ENCODE measurements at places on chromosomes 5 and 9.

DNA sequence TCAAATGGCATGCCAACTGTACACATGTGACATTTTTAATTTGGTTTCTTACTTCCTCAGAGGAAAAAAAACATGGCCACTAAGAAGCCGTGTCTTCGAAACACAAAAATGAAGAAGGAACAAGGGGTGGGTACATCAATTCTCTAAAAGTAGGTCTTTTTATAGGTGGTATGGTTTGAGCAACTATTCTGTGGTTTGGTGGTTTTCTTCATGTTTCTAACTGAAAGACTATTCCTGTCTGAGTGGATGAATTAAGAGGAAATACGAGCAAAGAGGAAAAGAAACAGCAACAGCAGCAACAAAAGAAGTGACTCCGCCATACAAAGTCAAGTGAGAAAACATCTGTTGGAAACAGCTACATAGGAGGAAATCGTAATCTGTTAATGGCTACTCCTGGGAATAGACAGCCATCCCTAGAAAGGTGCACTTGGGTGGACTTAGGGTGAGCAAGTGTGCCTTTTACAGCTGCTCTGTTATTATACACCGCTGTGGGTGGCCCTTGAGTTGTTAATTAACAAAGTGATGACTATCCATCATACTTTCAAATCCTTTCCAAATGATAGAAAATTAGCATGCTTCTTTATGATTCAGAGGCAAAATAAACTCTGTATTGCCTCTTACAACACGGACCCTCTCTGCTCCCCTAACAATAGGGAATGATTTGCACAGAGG, 575.8 kb downstream of the TLE1 start:
- DNase-seq: no peak

DNA sequence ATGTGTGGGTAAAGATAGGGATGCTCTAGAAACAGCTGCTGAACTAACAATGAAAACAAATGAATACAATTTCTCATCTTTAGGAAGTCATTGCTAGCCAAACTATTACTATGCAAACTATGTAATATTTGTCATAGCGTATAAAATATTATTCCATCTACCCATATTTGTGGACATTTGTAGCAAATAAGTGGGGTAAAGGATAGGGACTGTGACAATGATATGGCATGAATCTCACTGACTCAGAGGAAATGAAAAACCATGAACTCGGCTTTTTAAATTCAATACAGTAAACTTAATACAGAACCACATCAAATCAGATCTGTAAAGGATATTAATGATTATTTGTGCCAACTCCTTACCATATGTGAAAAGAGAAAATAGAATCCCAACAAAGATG, 16.7 kb upstream of the TAS2R1 start:
- DNase-seq: no peak

- DNase-seq: no peak
These were observed 525 bp downstream of the KIF24 start for GRCh38 chr9:34328500-34328986.

DNA sequence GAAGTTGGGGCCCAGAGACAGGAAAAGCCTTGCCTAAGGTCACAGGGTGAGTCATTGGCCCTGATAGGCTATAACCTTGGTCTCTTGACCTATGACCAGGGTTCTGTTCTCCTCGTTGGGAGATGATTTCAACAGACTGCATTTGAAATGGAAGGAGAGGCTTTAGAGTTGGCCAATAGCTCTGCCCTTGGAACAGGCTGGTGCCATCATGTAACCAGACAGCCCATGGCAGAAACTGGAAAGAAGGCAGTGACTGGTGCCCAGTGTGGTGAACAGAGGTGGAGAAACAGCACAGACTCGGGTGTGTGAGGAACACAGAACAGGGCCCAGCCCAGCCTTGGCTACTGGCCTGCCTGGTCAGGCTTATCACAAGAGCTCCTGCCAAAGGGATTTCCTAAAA, 109.8 kb upstream of the SLC25A48 start:
- DNase-seq: no peak

DNA sequence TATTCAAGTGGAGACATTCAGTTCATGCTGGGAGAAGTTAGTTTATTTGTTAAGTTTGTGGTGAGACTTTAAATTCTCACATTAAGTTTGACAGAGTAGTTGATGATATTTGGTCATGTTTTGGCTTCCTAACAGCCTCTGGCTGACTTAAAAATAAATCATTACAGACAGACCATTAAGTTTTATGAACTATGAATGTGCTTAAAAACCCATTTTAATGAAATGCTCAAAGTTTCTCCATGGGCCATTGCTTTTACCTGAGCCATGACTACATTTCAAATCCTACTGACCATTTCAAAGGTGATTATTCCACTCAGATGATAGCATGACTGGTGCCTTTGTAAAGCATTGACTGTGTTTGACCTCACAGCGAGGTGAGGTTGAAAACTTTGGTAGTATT, 192.7 kb downstream of the LRRC70 start:
- DNase-seq: no peak

DNA sequence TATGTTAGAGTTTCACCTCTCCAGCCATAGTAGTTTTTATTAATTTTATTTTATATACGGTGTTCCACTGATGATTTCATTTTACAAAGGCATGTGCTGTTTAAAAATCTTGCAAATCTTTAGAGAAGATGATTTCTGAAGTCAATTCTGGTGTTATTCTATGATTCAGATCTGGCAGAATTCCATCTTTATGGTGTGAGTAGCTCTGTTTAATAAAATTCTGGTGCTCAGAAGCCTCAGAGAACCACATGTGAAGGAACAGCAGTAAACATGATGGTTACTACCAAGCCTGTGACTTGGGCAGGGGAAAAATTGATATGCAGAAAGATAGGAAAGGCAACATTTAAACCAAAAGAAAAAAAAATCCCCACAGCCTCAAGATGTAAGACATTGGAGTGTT, 299.7 kb downstream of the NPR3 start:
- no peak for DNase-seq

DNA sequence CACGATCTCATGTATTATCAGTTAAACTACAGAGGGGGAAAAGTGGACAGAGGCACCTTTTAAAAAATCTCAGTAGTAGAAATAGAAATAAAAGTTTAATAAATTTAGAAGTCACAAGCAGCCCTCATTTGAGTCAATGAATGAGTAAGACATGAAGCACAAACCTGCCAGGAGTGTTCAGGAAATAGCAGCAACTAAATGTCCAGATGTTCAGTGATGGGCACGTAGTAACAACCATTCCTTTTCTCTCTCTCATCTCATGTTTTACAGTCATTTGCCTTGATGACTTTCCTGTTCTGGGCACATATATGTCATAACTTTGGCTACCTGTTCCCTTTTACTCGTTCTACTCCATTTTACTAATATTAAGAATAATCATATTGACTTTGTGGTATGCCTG, 17.7 kb downstream of the ISOC1 start:
- no peak for DNase-seq

GRCh38 chr9:94697972-94698581, 28.4 kb upstream of the AOPEP start:
- DNase-seq: no peak

- DNase-seq: no peak
These were observed 76.6 kb upstream of the SHB start for GRCh38 chr9:38145526-38146053.

GRCh38 chr5:150525781-150526180, 17.9 kb downstream of the NDST1 start:
- DNase-seq: no peak

DNA sequence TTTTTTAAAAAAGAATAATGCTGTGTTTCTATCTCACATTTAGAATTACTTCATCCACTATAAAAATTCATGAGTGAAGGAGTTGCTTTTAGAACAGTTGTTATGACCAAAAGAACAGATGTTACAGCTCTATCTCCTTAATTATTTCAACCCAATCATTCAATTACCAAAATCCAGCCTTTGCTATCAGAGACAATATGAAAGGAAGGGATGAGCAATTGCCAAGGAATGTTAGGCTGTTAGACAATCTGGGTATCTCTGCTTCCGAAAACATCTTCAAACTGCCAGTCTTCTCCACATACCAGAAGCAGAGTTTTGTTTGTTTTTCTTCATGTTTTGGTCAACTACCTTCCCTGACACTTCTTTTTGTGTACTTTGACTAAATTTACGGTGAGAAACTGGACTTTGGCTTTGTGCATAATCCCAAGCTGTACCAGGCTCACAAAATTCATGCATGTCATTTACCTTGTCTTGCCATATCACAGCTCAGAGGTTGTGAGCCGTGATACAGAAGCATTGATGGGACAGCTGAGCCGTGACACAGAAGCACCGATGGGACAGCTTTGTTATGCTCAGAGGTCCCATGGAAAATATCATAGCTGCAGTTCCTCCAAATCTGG, 405.5 kb downstream of the KIF4B start:
- no peak for DNase-seq

GRCh38 chr9:123316053-123316718, 39.8 kb upstream of the CRB2 start:
- no peak for DNase-seq

- no peak for DNase-seq
These were observed 344.1 kb downstream of the BNC2 start for GRCh38 chr9:16526380-16526779.

GRCh38 chr9:126618190-126618584, 4.5 kb downstream of the LMX1B start:
- DNase-seq: no peak

GRCh38 chr9:126788634-126789349, 16.0 kb upstream of the ZBTB43 start:
- DNase-seq: no peak

DNA sequence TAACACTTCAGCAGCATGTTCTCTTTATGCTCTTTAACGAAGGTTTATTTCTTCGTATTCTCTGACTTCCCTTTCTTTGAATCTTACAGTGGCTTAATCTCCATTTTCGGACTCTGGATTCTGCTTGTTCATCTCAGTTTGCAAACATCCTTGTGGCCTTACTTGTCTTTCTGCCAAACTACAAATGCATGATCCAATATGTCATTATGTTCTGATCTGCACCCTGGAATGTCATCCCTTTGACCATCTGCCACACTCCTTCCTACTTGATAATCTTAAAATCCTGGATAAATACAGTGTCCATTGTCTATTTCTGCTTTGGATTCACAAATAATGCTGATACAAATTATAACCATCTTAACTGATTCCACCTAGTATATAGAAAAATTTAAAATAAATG, 499.2 kb downstream of the CDH18 start:
- no peak for DNase-seq

- DNase-seq: no peak
These were observed 2.7 kb downstream of the EEIG1 start for GRCh38 chr9:127977884-127978647.

GRCh38 chr5:2721385-2722138, 29.9 kb downstream of the IRX2 start:
- DNase-seq: no peak

- no peak for DNase-seq
These were observed 290.4 kb upstream of the TUT7 start for GRCh38 chr9:86644675-86645034.

GRCh38 chr9:133919253-133920115, 72.6 kb downstream of the VAV2 start:
- no peak for DNase-seq

DNA sequence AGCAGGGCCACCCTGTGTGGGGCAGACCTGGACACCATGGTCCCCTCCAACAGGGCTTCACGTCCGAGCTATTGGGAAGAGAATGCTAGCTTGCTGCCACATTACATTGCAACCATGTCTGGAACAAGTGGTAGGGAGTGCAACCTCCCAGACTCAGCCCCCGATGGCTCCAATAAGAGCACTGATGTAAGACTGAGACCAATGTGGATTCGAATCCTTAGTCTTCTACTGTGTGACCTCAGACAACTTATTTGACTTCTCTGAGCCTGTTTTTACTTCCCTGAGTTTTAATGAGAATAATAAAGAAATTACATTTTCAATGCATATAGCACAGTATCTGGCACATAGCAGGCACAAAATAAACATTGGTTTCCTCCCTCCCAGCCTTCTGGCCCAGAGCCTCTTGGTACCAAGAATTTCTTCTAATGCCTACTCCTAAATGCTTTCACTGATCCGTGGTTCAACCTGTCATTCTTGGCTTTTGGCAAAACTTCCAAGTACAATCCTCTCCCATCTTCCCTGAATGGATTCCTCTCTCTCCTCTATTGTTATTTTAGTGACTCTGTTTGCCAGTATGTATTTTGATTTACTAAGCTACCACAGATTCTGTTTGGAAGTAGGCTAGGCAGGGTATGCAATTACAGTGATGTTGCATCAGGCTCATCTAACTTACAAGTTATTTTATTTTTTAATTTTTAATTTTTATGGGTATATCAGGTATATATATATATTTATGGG, 34.6 kb upstream of the COL15A1 start:
- no peak for DNase-seq

- DNase-seq: no peak
These were observed 90.3 kb upstream of the FBXL17 start for GRCh38 chr5:108472237-108472636.

DNA sequence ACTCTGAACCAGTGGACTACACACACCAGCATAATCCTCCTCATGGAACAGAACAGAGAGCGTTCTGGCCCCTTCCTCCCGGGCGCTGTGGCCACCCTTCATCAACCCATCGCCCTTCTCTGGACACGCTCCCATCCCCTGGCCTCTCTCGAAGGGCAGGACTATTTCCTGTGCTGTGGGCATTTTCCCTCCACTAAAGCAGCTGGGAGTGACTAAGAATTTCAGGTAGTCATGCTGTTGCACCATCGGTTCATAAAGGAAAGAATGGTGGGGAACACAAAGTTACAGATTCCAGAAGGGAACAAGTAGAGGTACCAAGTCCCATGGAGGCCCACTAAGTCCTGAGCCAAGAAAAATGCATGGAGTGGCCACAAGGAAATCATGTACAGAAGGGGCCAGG, 68.6 kb downstream of the EPB41L4B start:
- DNase-seq: no peak

DNA sequence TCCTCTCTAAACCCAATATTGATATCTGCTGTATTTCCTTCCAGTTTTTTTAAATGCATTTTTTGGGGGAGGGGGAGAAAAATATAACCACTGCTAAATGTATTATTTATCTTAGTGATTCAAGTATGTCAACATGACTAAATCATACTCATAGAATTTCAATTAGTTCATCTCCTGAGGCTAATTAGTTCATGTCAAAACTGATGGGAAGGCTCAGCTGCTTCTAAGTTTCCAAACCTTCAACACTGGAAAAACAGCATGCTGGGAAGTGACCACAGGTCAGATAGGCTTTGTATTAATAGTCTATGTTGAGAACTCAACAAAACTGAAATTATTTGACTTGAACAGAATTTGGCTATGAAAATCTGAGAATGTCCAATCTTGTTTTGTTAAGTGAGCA, 118.7 kb downstream of the TTLL11 start:
- no peak for DNase-seq

DNA sequence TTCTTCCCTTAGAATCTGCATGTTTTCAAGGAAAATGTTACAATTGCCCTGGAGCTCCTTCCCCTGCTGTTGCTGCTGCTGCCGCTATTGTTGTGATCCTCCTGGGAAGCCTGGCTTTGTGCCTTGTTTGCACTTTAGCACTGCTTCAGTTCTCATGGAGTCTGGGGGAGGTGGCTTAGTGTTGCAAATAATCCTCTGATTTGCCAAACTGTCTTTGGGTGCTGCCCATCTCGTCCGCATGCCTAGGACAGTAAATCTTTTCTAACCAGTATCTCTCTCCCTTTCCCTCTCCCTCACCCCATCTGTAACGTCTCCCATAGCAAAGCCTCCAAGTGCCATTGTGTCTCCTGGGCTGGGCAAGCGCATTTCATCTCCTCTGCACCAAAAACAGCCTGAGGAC, 30.3 kb downstream of the FAM240B start:
- no peak for DNase-seq

GRCh38 chr5:179417016-179417415, 71.8 kb upstream of the ADAMTS2 start:
- DNase-seq: no peak

GRCh38 chr5:2136728-2137333, 254.1 kb upstream of the IRX4 start:
- DNase-seq: no peak
